ENCODE measurements at places on chromosomes 1 and 21.

- peak; percentile 87 for DNase-seq
Measured at GRCh38 chr1:221742555-221743415, 896 bp upstream of the DUSP10 start.

DNA sequence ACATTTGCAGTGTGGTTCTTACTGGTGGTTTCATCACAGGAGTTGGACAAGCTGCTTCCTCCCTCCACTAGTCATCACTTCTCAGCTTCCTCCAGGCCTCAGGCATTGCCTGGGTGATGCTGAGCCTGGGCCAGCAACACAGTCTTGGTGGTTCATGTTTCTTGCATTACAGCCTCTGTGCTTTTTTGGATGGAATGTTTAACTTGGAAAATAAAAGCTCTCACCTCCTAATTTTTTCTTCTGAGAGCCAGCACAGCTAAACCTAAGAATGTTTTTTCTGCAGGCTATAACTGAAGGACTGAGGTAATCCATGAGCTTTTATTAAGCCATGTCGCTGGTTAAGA lies 66.1 kb upstream of the RHOU start:
- DNase-seq, result no peak

DNA sequence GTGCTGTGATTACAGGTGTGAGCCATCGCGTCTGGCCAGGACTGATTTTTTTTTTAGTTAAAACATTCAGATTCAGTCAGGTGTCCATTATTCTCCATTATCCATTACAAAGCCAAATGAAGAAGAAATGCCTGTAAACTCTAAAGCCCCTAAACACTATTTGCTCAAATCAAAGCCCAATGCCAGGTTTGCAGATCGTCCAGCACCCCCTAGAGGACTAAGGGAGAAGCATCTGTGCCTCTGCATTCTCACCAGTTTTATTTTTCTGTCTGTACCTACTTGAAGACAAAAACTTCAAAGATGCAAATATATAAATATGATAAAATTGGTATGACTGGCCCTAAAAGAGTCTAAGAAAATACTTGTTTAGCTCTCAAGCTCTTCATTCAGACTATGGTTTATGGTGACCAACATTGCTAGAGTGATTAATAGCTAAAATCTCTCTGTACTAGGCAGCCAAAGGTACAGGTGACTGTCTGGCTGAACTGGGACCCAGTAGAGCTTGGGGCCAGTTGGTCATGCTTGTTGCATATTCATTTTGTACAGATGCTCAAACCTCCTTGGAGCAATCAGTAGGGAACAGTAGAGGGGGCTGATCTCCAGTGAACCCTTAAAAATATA lies 138.4 kb downstream of the SYT2 start:
- peak; percentile 43 for DNase-seq

GRCh38 chr1:248892590-248892989 lies 13.4 kb upstream of the PGBD2 start:
- DNase-seq, result no peak

- DNase-seq, result peak; percentile 77
Measured at GRCh38 chr1:226814751-226815537, 55.5 kb upstream of the PSEN2 start.

GRCh38 chr1:22262583-22262982 lies 119.7 kb upstream of the WNT4 start:
- no peak for DNase-seq

GRCh38 chr1:246454655-246455054 lies 52.4 kb downstream of the SMYD3 start:
- no peak for DNase-seq

DNA sequence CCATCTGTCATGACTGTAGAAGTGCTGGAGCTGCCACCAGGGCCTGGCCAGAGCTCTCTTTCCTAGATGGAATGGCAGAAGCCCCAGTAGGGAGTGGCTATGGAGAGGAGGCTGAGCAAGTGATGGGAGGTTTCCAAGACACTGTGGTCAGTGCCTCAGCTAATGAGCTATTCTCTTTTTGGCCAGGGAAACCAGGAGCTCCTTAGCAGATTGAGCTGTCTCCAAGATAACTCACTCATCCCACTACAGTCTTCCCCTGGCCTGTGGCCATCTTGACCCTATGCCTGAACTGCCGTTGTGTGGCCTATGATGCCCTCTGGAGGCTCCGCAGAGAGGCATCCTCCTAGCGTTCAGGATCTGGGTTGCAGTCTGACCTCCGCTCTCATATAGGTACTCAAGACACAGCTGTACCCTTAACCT lies 60.5 kb downstream of the ERI3 start:
- peak; percentile 69 for DNase-seq

DNA sequence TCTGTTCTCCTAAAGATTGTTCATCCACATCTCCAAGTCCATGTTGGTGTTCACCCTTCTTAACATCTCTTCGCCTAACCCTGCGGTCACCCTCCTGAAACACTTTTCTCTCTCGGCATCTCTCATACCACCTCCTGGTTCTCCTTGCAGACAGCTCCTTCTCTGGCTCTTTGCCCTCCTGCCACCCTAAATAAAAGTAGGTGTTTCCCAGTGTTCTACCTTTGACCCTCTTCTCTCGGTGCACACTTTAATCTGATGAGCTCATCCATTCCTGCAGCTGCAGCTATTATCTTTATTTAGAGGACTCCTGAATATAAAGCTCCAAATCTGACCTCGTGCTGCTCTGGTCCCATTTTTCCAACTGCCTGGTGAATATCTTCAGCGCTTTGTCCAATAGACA lies 126.9 kb downstream of the TMEM53 start:
- no peak for DNase-seq

DNA sequence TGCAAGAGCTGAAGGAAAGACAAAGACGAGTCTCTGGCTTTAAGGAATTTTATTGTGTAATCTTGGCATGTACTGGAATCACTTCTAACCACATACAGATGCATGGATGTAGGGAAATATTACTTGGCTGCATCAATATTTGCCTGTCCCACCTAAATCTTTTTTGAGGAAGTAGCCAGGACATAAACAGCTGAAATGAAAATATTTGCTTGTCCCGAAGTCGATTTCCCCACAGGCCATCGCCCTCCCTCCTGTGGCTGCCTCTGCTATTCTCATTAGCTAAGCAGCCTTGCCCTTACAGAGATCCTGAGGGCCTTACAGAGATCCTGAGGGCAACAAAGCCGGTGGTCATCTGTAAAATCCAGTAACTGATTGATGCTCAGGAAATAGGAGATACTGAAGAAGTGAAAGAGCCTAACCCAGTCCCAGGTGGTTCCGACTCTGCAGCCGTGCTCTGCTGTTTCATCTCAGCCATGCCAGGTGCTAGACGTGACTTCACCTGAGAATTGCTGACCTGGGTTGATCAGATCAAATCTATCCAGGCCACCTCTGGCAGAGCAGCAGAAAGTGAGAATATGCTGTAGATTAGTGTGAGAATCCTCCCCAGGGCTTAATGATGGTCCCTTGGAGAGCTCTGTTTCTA lies 25.5 kb downstream of the MAN1C1 start:
- DNase-seq, result no peak

DNA sequence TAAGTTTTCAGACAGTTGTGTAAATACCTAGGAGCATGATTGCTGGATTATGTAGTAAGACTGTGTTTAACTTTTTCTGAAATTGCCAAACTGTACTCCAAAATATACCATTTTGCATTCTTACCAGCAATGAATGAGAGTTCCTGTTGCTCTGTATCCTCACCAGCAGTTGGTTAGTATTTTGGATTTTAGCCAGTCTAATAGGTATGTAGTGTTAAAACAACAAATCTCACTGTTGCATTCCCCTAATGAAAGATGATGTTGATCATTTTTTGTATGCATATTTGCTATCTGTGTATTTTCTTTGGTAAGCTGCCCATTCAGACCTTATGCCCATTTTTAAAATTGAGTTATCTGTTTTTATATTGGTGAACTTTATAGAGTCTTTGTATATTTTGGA lies 89.9 kb downstream of the RASAL2 start:
- DNase-seq, result no peak

- no peak for DNase-seq
Measured at GRCh38 chr1:70205071-70205433, 327 bp downstream of the LRRC40 start.

GRCh38 chr1:117659550-117660270 lies 53.9 kb downstream of the TENT5C start:
- DNase-seq, result no peak

- no peak for DNase-seq
Measured at GRCh38 chr21:37788503-37788902, 127.8 kb downstream of the KCNJ6 start.
